ENCODE measurements at places on chromosomes 6 and 20.

GRCh38 chr6:16135066-16135465, 6.2 kb downstream of the MYLIP start:
- DNase-seq: no peak

GRCh38 chr6:497258-497657, 105.7 kb downstream of the IRF4 start:
- DNase-seq: no peak

GRCh38 chr20:20367575-20368417, at the start of gene INSM1:
INSM1 (plus strand) TSS chr20:20368104; CDS start chr20:20368268, 164 bp downstream.
- DNase-seq: peak; percentile 32

DNA sequence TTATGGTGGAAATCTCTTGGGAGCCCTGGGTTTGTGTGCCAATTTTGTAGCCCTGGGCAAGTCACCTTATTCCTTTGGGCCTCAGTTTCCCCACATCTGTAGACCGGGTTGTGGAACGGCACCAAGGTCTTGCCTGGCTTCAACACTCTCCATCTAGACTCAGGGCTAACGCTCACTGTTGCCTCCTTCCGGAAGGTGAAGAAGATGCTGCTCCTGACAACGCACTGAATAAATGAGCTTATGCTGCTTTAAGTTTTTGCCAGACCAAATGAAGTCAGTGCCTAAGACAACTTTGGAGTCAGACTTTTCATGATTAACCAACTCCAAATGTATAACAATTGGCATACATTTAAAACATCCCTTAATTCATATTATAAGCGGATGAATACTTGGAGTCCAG, 53.1 kb downstream of the PSMG4 start:
- DNase-seq: no peak

DNA sequence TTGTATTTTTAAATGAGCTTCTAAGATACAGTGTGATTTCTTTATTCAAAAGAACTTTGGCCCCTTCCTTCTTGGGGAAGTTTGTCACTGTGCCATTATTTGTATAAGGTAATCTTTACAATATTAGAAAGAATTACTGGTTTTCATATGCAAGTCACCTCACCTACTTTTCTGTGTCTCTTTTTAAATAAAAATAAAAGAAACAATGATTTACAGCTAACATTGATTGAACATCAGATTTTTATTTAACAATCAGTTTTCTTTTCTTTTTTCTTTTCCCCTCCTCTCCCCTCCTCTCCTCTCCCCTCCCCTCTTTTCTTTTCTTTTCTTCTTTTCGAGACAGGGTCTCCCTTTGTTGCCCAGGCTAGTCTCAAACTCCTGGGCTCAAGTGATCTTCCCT, 46.0 kb downstream of the CDC40 start:
- DNase-seq: no peak

All from stimulated activated CD4-positive, alpha-beta T cell treated with anti-CD3 and anti-CD28 coated beads, Interleukin-2, amount 100 ng/mL, for 24 hours (primary cell).